ENCODE measurements at places on chromosomes 11 and 22.

DNA sequence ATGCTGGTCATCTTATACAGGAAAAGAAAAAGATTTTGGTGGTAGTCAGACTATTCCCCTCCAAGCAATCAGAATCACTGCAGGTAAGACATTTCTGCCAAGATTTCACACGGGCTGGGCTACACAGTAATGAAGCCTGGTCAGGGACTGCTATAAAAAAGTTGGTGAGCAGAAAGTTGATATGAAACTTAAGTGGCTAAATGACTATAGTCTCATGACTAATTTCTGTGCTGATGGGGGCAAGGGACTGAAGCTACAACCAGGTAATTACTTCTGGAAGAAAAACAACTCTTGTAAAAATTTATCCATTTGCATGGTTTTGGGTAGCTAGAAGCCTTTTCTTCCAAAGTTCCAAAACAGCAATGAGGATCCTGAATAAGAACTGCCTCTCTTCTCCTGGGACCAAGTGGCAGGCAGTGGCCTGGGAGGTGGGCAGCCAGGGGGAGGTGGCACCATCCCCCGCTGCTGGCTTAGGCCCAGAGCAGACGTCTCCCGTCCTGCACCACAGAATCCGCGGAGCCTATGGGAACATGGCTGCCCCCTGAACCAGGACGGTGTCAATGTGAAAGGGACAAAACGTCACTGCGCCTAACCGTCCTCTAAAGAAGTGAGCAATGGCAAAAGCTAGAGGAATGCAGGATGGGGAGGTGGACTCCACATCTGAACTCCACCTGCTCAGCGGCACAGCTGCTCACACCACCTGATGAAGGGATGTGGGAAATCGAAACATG, 122.6 kb upstream of the LMO1 start:
- no peaks in the 10 kb centered on the region for H3K36me3 ChIP-seq
- H3K27ac ChIP-seq: no peak overlapping the region
- H3K4me1 ChIP-seq: peaks cover 11% of the 10 kb centered on the region

DNA sequence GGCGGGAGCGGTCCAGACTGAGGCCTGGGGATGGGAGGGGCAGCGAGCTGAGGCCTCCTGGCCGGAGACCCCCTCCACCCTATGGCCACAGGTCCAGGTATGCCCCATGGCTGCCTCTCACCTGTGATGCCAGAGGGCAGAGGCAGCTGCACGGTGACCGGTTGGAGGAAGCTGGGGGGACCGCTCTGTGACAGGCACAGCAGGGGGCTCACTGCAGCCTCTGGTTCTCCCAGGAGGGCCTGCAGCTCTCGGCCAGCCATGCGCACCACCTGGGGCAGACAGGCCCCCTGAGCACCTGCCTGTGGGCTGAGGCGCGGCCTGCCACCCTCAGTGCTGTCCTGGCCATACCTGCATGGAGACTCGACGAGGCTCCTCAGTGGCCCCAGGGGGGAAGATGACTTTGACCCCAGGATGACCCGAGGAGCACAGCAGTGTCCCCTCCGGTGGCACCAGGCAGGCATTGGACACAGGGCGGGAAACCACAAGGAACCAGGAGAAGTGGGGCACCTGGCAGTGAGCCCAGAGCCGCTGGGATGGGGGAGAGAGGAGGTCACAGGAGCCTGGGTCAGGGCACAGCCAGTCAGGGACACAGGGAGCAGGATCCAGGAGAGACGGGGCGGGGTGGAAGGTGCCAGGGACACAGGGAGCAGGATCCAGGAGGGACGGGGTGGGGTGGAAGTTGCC, 3.2 kb upstream of the SLC25A22 start:
- no peak overlapping the region for H3K27ac ChIP-seq
- H3K36me3 ChIP-seq: peaks cover 13% of the 10 kb centered on the region
- peaks cover 34% of the 10 kb centered on the region for H3K4me1 ChIP-seq
- H3K4me3 ChIP-seq: no peak overlapping the region

- no peak for DNase-seq
- no peak overlapping the region for H3K27ac ChIP-seq
- no peaks in the 10 kb centered on the region for H3K4me1 ChIP-seq
- H3K4me3 ChIP-seq: no peak overlapping the region
- no peaks in the 10 kb centered on the region for H3K36me3 ChIP-seq
Observed at GRCh38 chr22:27761665-27762064, 39.9 kb downstream of the MN1 start.

- no peaks in the 10 kb centered on the region for H3K4me1 ChIP-seq
- H3K27ac ChIP-seq: no peak overlapping the region
- no peak for DNase-seq
- no peak overlapping the region for H3K4me3 ChIP-seq
Observed at GRCh38 chr11:26688701-26689100, 33.2 kb downstream of the SLC5A12 start.

DNA sequence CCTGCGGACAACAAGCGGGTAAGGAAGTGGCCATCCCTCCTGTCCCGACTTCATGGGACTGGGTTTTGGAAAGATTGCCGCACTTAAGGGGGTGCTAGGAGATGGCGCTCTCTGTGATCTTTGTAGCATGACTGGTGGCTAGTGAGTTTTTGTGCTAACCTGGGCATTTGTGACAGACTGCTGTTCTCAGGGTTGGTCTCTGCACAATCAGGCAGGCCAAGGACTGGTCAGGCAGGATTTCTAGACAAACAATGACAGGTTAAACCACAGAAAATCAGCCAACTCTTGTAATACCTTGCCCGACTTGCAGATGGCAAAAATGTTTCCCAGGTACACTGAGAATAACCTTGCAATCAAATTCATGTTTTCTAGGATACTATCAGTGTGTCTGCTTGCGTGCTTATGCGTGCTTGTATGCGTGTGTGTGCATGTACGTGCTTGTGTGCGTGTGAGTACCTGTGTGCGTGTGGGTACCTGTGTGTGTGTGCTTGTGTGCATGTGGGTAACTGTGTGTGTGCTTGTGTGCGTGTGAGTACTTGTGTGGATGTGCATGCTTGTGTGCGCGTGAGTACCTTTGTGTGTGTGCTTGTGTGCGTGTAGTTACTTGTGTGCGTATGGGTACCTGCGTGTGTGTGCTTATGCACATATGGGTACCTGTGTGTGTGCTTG, 25.6 kb upstream of the SORL1-AS1 start:
- H3K27me3 ChIP-seq: no peaks in the 10 kb centered on the region
- H3K36me3 ChIP-seq: no peaks in the 10 kb centered on the region
- H3K27ac ChIP-seq: no peak overlapping the region
- H3K4me1 ChIP-seq: no peaks in the 10 kb centered on the region

DNA sequence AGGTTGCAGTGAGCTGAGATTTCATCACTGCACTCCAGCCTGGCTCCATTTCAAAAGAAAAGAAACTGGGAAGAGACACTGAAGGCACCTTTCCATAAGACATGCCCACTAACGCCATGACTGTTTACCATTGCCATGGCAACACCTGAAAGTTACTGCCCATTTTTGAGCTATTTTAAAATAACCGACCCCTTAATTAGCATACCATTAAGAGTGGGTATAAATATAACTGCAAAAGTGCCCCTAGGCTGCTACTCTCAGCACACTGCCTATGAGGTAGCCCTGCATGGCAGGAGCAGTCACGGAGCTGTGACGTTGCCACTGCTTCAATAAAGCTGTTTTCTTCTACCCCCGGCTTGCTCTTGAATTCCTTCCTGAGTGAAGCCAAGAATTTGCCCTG, 9.9 kb upstream of the RNASEH2C start:
- no peak overlapping the region for H3K27ac ChIP-seq
- H3K4me3 ChIP-seq: no peak overlapping the region
- H3K4me1 ChIP-seq: no peaks in the 10 kb centered on the region
- no peaks in the 10 kb centered on the region for H3K27me3 ChIP-seq
- H3K36me3 ChIP-seq: no peaks in the 10 kb centered on the region
- DNase-seq: no peak

- H3K4me1 ChIP-seq: no peaks in the 10 kb centered on the region
- no peak overlapping the region for H3K4me3 ChIP-seq
- peak; percentile 79 for DNase-seq
- H3K27me3 ChIP-seq: no peaks in the 10 kb centered on the region
Observed at GRCh38 chr11:130211781-130212401, 52.3 kb downstream of the ST14 start.

GRCh38 chr22:35102663-35103062, 36.7 kb downstream of the ISX start:
- H3K27me3 ChIP-seq: no peaks in the 10 kb centered on the region
- no peaks in the 10 kb centered on the region for H3K4me1 ChIP-seq
- no peak overlapping the region for H3K4me3 ChIP-seq
- no peak overlapping the region for H3K27ac ChIP-seq
- DNase-seq: no peak

DNA sequence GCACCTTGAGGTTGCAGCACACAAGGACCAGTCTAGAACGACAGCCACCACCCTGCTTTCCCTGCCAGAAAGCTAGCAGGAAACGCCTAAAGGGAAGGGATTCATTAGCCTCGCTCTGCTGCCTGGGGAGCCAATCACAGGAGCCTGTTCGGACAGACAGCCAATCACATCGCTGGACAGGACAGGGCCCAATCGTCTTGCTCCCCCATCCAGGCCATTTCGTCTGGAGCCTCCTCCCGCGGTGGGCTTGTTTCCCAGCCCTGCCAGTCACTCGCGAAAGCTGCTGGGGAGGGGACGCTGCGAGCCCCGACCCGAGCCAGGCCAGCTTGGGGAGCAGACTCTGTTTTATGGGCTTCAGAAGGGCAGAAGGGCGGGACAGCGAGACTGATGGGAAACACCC, 79.8 kb upstream of the NCAM1 start:
- H3K27me3 ChIP-seq: no peaks in the 10 kb centered on the region
- peak overlapping the region; percentile 48 for H3K27ac ChIP-seq
- H3K4me3 ChIP-seq: peak overlapping the region; percentile 32
- H3K4me1 ChIP-seq: peaks cover 26% of the 10 kb centered on the region
- no peak for DNase-seq

DNA sequence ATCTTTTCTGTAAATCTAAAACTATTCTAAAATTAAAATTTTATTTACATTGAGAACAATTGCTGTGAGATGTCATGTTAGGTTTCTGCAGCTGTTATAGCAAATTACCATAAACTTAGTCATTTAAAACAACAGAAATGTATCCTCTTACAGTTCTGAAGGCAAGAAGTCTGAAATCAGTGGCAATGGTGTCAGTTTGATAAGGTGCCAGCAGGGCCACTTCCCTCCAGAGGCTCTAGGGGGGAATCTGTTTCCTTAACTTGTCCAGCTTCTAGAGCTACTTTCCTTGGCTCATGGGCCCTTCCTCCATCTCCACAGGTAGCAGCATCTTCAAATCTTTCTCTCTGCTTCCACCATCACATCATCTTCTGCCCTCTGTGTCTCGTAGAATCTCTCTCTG, 23.0 kb downstream of the MOGAT2 start:
- H3K27me3 ChIP-seq: no peaks in the 10 kb centered on the region
- DNase-seq: no peak
- no peak overlapping the region for H3K27ac ChIP-seq
- H3K36me3 ChIP-seq: no peaks in the 10 kb centered on the region
- H3K4me1 ChIP-seq: no peaks in the 10 kb centered on the region

DNA sequence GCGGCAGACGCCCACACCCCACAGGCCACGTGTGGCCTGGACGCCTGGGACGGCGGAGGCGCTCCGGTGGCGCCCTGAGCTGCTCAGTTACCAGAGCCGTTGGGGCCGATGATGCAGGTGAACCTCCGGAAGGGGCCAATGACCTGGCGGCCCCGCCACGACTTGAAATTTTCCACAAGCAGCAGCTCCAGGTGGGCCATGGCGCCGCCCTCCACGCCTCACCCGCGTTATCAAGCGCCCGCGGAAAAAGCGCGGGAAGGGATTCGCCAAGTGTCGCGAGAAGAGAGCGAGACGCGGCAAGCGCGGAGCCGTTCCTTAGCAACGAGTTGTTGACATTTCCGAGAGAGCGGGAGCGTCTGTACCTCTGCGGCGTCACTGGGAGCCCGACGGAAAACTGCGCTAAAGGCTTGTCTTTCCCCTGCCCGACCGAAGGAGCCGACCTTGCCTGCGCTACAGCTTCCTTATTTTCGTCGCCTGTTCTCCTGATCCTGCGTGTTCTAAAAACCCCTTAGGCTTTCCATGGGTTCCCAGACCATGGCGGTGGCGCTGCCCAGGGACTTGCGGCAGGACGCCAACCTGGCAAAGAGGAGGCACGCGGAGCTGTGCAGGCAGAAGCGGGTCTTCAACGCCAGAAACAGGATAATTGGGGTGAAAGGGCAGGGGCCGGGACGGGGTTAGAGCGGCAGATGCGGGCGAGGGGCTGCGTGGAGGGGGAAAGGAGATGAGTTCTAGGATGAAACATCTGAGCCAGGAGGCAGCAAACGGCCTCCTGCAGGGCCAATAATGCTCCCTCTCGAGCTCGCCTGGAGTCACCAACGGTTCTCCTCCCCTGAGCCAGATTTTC, at the start of the genes RIBC2 and SMC1B:
Gene RIBC2 (plus strand): TSS at position 326 of the 844 bp plus-strand sequence. CDS start 194 bp downstream, at position 520.
Gene SMC1B (minus strand): TSS at position 232 of the 844 bp plus-strand sequence. CDS start 32 bp downstream, at position 200.
- H3K36me3 ChIP-seq: no peaks in the 10 kb centered on the region
- DNase-seq: no peak
- no peaks in the 10 kb centered on the region for H3K27me3 ChIP-seq
- peak within 1 kb of the TSS; percentile 66 for H3K27ac ChIP-seq
- peaks cover 14% of the 10 kb centered on the region for H3K4me1 ChIP-seq
- peak within 1 kb of the TSS; percentile 51 for H3K4me3 ChIP-seq

GRCh38 chr11:43723617-43724016, 43.1 kb downstream of the HSD17B12 start:
- no peak overlapping the region for H3K4me3 ChIP-seq
- no peak for DNase-seq
- H3K4me1 ChIP-seq: no peaks in the 10 kb centered on the region
- H3K27ac ChIP-seq: no peak overlapping the region
- H3K27me3 ChIP-seq: no peaks in the 10 kb centered on the region

GRCh38 chr22:37088750-37089408, 20.6 kb downstream of the TMPRSS6 start:
- no peaks in the 10 kb centered on the region for H3K27me3 ChIP-seq
- no peaks in the 10 kb centered on the region for H3K36me3 ChIP-seq
- H3K4me3 ChIP-seq: no peak overlapping the region
- no peak overlapping the region for H3K27ac ChIP-seq
- no peak for DNase-seq
- no peaks in the 10 kb centered on the region for H3K4me1 ChIP-seq

- DNase-seq: no peak
- H3K36me3 ChIP-seq: no peaks in the 10 kb centered on the region
- no peaks in the 10 kb centered on the region for H3K4me1 ChIP-seq
- no peak overlapping the region for H3K27ac ChIP-seq
Observed at GRCh38 chr22:49344161-49344560, 483.5 kb downstream of the BRD1 start.

DNA sequence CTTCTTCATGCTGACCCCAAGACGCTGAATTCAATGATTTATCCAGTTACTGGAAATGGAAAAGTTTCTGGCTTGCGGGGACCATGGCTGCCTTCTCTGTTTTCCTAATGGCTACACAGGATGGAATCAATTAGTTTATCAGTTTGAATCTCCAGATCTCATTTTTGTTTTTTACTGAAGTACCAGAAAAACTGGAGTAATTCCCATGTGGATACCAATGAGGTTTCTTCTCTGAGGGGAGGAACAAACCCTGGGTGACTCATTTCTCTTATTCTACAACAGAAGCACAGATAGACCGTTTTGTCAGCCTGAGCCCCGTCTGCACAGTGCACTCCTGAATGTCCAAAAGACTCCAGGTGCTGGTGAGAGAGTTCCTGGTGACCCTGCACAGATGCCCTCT, 3.4 kb downstream of the ZNF195 start:
- no peaks in the 10 kb centered on the region for H3K27me3 ChIP-seq
- DNase-seq: no peak
- peaks cover 40% of the 10 kb centered on the region for H3K4me1 ChIP-seq
- no peak overlapping the region for H3K27ac ChIP-seq
- H3K4me3 ChIP-seq: no peak overlapping the region
- H3K36me3 ChIP-seq: peaks cover 9% of the 10 kb centered on the region

- no peaks in the 10 kb centered on the region for H3K27me3 ChIP-seq
- peaks cover 57% of the 10 kb centered on the region for H3K36me3 ChIP-seq
- no peak overlapping the region for H3K27ac ChIP-seq
- H3K4me3 ChIP-seq: no peak overlapping the region
Observed at GRCh38 chr11:66232769-66233168, 35.7 kb upstream of the RAB1B start.

All from vagina (tissue), 2 donors.